Neural progenitor cell (in vitro differentiated cells): ENCODE measurements at places on chromosomes 5 and 9. TPM values are rescaled to one million over a fixed set of nuclear protein-coding genes. Genes with fewer than 3 reads are reported as not detected.

The MZB1 gene
- 0.53 TPM in 1 of 2 replicates, not detected in the other for total RNA-seq

- no peaks in the 10 kb centered on the region for H3K36me3 ChIP-seq
- no peak overlapping the region for H3K4me3 ChIP-seq
- H3K27me3 ChIP-seq, result no peaks in the 10 kb centered on the region
- no peak overlapping the region for H3K27ac ChIP-seq
- no peak for DNase-seq
- peaks cover 8% of the 10 kb centered on the region for H3K4me1 ChIP-seq
These were observed 135.4 kb downstream of the UGCG start for GRCh38 chr9:112032009-112032408.

- no peak overlapping the region for H3K27ac ChIP-seq
- DNase-seq, result no peak
- H3K4me3 ChIP-seq, result no peak overlapping the region
These were observed 34.9 kb upstream of the NIPBL start for GRCh38 chr5:36841677-36842076.

DNA sequence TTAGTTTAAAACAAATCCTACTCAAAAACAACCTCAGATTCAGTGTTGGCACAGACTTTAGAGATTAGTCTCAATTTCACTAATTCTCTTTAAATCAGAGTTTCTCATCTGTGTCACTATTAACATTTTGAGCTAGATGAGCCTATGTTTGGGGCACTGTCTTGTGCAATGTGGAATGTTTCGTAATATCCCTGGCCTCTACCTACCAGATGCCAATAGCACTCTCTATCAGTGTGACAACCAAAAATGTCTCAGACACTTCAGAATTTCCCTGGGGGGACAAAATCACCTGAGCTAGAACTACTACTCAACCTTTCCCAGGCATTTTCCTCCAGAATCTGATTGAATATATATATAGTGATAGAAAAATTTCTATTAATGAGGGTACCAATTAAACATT lies 465.2 kb upstream of the RGMB start:
- peaks cover 10% of the 10 kb centered on the region for H3K4me1 ChIP-seq
- H3K4me3 ChIP-seq, result no peak overlapping the region
- no peaks in the 10 kb centered on the region for H3K27me3 ChIP-seq
- H3K27ac ChIP-seq, result no peak overlapping the region
- no peak for DNase-seq

DNA sequence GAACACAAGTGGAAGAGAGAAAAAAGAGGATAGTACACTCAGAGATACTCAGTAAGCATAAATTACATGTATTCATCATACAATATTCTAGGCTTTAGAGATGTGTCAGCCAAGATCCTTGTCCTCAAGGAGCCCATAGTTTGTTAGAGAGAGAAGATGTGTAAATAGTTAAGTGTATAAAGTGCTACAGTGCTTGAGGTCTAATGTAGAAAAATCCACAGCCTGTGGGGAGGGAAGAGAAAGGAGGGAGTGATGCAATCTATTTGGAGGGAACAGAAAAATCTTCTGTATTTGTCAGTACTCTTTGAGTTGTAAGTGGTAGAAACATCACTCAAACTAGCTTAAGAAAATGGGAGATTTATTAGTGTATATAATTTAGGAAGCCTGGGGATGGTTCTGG lies 81.9 kb downstream of the PALM2AKAP2 start:
- DNase-seq, result no peak
- H3K36me3 ChIP-seq, result no peaks in the 10 kb centered on the region

GRCh38 chr5:10581424-10581748 lies 17.5 kb downstream of the ANKRD33B start:
- H3K27ac ChIP-seq, result no peak overlapping the region
- H3K27me3 ChIP-seq, result no peaks in the 10 kb centered on the region
- H3K36me3 ChIP-seq, result no peaks in the 10 kb centered on the region
- H3K4me1 ChIP-seq, result no peaks in the 10 kb centered on the region
- H3K4me3 ChIP-seq, result no peak overlapping the region

The HOMER1 gene
- 30.8 and 41.6 TPM in 2 replicates for total RNA-seq

The SLC1A3 gene
- total RNA-seq, result 6.7 and 8.5 TPM in 2 replicates

- H3K27me3 ChIP-seq, result no peaks in the 10 kb centered on the region
- no peaks in the 10 kb centered on the region for H3K4me1 ChIP-seq
- H3K36me3 ChIP-seq, result no peaks in the 10 kb centered on the region
- no peak overlapping the region for H3K4me3 ChIP-seq
These were observed 213.3 kb downstream of the TENT4A start for GRCh38 chr5:6926491-6927038.

DNA sequence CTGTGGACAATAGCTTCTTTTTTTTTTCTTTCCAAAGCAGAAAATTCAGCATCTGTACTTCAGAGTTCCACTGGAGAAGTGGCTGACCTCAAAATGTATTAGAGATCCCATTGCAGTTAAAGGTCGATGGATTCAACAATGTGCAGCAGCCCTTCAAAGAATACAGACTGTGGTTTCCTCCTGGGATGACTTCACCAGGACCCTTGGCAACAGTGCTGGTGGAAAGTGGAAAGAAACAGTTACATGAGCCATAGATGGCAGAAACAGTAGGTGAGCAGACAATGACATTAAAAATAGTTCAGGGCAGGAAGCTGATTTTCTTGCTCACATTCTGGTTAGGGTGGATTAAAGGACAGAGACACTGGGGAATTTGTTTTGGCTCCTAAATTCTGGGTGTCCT lies 62.4 kb downstream of the SLC28A3 start:
- no peak overlapping the region for H3K27ac ChIP-seq
- peaks cover 7% of the 10 kb centered on the region for H3K27me3 ChIP-seq
- peaks cover 15% of the 10 kb centered on the region for H3K4me1 ChIP-seq
- DNase-seq, result no peak
- H3K36me3 ChIP-seq, result no peaks in the 10 kb centered on the region

DNA sequence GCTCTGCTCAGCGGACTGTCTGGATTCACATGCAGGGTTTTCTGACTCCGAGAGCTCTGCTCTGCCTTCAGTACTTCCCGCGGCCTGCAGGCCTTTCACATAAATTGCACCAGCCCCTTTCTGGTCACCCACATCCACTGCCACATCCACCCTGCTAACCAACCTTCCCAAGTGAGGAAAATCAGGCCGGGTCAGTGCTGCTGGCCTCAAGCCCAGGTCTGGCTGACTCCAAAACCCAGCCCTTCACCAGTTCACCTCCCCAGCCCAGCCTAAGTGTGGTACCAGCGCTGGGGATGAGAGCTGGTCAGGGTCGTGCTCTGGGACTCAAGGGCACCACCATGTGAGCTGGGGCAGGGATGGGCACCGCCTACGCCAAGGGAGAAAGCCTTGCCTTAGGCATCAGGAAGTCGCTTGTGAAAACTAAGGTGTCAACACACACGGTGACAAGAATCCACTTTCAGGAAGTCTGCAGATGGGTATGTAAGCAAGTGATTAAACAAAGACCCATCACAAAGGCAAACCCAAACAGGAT lies 12.3 kb downstream of the LMAN2 start:
- no peak for DNase-seq
- no peak overlapping the region for H3K4me3 ChIP-seq
- no peaks in the 10 kb centered on the region for H3K36me3 ChIP-seq
- H3K27ac ChIP-seq, result no peak overlapping the region

The TMEM250 gene
- total RNA-seq, result 16.3 and 46.2 TPM in 2 replicates

DNA sequence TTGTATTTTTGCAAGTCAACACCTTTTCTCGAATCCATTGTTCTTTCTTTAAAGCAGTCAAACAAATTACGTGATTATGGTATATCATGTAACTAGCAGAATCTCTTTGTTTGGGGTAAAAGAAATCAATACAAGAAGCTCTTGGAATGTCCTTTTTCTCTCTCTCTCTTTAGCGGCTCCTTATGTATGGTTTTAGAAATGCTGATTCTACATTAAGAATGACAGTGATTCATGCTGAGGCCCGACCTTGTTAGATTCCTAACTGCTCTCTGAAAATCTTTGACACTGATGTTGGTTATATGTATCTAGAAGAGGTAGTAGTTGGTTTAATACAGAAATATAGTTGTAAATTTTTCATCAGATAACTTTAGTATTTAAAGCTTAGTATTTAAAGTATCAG lies 76.4 kb downstream of the SNX24 start:
- no peak for DNase-seq
- H3K27me3 ChIP-seq, result no peaks in the 10 kb centered on the region
- H3K36me3 ChIP-seq, result no peaks in the 10 kb centered on the region
- H3K4me3 ChIP-seq, result no peak overlapping the region
- H3K4me1 ChIP-seq, result peaks cover 4% of the 10 kb centered on the region

The STPG3 gene
- not detected in 2 replicates for total RNA-seq

- no peak overlapping the region for H3K4me3 ChIP-seq
- no peaks in the 10 kb centered on the region for H3K36me3 ChIP-seq
- no peaks in the 10 kb centered on the region for H3K4me1 ChIP-seq
- no peaks in the 10 kb centered on the region for H3K27me3 ChIP-seq
- no peak for DNase-seq
These were observed 125.1 kb downstream of the LIFR start for GRCh38 chr5:38431242-38431853.

The FCN2 gene
- not detected in 2 replicates for total RNA-seq

- H3K4me1 ChIP-seq, result no peaks in the 10 kb centered on the region
- DNase-seq, result no peak
- H3K27me3 ChIP-seq, result no peaks in the 10 kb centered on the region
- no peak overlapping the region for H3K27ac ChIP-seq
- no peak overlapping the region for H3K4me3 ChIP-seq
- no peaks in the 10 kb centered on the region for H3K36me3 ChIP-seq
These were observed 11.9 kb upstream of the ZNF622 start for GRCh38 chr5:16477541-16477940.

GRCh38 chr5:5467737-5468136 lies 45.3 kb downstream of the ICE1 start:
- no peak overlapping the region for H3K27ac ChIP-seq
- no peak for DNase-seq
- H3K36me3 ChIP-seq, result peaks cover 8% of the 10 kb centered on the region

DNA sequence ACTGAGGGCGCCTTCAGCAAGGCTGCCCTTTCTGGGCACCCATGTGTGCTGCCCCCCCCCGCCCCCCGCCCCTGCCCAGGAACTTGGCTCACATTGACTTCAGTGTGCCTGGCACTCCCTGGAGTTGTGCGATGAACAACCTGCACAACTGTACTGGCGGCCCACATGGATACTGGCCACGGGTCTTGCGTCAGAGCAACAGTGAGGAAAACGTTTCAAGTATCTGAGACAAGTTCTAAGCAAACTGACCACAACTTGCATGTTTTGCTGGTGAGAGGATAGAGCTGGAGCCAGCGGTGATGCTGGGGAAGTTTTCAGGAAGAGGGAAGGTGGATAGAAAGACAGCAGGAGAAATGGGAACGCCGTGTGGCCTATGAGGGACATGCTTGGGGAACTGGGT lies 45.4 kb downstream of the HABP4 start:
- H3K4me1 ChIP-seq, result peaks cover 12% of the 10 kb centered on the region
- H3K4me3 ChIP-seq, result no peak overlapping the region
- no peak overlapping the region for H3K27ac ChIP-seq
- no peaks in the 10 kb centered on the region for H3K27me3 ChIP-seq

The IRX2 gene
- 13.7 and 15.4 TPM in 2 replicates for total RNA-seq

GRCh38 chr5:109868737-109869136 lies 179.0 kb downstream of the MAN2A1 start:
- H3K27me3 ChIP-seq, result no peaks in the 10 kb centered on the region
- H3K4me3 ChIP-seq, result no peak overlapping the region
- no peak overlapping the region for H3K27ac ChIP-seq
- no peak for DNase-seq
- no peaks in the 10 kb centered on the region for H3K36me3 ChIP-seq

DNA sequence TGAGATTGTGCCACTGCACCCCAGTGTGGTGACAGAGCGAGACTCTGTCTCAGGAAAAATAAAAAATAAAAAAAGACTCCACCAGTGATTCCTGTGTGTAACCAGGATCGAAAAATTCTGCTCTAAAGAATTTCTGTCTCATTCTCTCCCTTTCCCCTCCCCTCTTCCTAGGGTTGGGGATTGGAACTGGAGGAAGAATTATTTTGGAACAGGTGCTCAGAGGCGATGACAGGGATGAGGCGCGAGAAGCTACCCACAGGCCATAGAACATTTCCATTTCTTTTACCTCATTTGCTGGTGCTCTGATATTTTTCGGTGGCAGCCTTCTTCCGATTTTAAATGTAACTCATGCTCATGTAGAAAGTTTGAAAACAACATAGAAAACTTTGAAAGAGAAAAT lies 80.1 kb downstream of the DAPK1 start:
- DNase-seq, result no peak
- H3K4me1 ChIP-seq, result no peaks in the 10 kb centered on the region
- no peaks in the 10 kb centered on the region for H3K36me3 ChIP-seq
- H3K27me3 ChIP-seq, result no peaks in the 10 kb centered on the region
- H3K4me3 ChIP-seq, result no peak overlapping the region

- H3K4me3 ChIP-seq, result no peak overlapping the region
- H3K4me1 ChIP-seq, result no peaks in the 10 kb centered on the region
- no peak overlapping the region for H3K27ac ChIP-seq
- no peaks in the 10 kb centered on the region for H3K27me3 ChIP-seq
These were observed 40.5 kb upstream of the MYO10 start for GRCh38 chr5:16976625-16977008.

The ZNF454 gene
- 0.22 TPM in 1 of 2 replicates, not detected in the other for total RNA-seq

- H3K4me1 ChIP-seq, result no peaks in the 10 kb centered on the region
- no peak overlapping the region for H3K4me3 ChIP-seq
- H3K27ac ChIP-seq, result no peak overlapping the region
- no peaks in the 10 kb centered on the region for H3K27me3 ChIP-seq
These were observed 148.7 kb upstream of the SLC1A3 start for GRCh38 chr5:36457511-36458270.

DNA sequence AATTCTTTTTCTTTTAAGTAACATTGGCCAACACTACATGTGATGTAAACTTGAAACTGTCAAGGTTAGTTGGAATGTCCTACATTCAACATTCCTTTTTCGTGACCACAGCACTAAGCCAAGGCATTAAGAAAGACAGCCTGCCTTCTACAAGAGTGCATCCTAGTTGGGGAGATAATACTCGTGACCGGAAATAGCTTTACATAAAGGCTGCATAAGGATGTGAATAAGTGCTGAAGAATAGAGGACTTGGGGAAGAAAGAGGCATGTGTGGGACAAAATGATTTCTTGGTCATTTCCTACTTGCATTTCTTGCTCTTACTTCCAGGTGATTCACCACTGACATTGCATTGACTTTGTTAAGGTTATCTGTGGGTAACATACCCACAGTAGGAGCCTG lies 282.0 kb downstream of the DMRT2 start:
- DNase-seq, result no peak
- H3K4me3 ChIP-seq, result no peak overlapping the region
- no peak overlapping the region for H3K27ac ChIP-seq
- H3K4me1 ChIP-seq, result no peaks in the 10 kb centered on the region
- H3K36me3 ChIP-seq, result no peaks in the 10 kb centered on the region

The OR1Q1 gene
- total RNA-seq, result not detected in 2 replicates

DNA sequence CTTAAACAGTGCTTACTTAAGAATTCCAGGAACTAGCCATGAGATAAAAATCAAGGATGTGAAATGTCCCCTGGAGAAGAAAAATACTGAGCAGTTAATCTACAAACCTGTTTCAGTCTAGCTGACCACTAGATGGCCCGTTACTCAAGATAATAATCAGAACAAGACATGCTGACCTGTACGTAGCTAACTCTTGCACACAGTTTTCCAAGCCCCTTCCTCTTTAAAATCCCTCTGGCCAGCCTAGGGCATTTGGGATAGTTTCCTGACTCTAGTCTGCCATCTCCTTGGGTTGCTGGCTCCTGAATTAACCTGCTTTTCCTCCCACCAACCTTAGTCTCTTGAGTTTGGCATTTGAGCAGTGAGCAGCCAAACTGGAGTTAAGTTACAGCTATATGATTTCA lies 59.2 kb upstream of the TRAF1 start:
- no peaks in the 10 kb centered on the region for H3K36me3 ChIP-seq
- H3K27ac ChIP-seq, result no peak overlapping the region
- no peak overlapping the region for H3K4me3 ChIP-seq
- no peaks in the 10 kb centered on the region for H3K27me3 ChIP-seq
- H3K4me1 ChIP-seq, result no peaks in the 10 kb centered on the region
- DNase-seq, result peak; percentile 75
